Breast epithelium (tissue), 4 donors: ENCODE measurements at places on chromosomes 16 and 17. TPM values are rescaled to one million over a fixed set of nuclear protein-coding genes. Genes with fewer than 3 reads are reported as not detected.

The SLFN14 gene
- not detected for total RNA-seq

The PIK3R6 gene
- total RNA-seq: 2.9 TPM

DNA sequence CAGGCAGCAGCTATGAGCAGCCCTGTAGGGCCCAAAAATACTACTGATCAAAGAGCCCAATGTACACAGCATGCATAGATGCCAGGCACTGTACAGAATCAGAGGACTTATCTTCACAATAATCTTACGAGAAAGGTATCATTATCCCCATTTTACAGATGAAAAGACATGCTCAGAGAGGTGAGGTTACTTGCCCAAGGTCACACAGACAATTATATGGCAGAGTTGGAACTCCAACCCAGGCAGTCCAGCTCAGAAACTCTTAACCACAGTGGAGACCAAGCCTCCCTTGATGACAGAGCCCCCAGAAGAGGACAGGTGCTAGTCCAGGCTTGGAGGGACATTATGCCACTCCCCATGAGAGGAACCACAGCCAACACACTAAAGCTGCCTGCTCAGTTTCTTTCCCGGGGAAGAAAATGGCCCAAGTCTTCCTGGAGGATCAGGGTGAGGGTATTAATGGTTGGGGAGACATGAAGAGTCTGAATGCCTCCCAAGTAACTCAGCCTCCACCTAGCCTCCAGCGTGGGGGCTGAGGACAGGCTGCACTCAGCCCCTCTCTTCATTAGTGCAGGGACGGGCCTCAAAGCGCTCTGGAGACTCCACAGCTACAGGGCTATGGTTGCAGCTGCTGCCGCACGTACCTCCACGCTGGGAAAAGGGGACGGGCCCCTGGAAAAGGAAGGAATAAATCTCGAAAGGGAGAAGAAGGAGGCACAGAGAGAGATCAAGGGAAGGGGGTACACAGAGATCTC is 826 bp downstream of the UNC119 start:
- DNase-seq: no peak
- peaks cover 10% of the 10 kb centered on the region for H3K4me1 ChIP-seq

DNA sequence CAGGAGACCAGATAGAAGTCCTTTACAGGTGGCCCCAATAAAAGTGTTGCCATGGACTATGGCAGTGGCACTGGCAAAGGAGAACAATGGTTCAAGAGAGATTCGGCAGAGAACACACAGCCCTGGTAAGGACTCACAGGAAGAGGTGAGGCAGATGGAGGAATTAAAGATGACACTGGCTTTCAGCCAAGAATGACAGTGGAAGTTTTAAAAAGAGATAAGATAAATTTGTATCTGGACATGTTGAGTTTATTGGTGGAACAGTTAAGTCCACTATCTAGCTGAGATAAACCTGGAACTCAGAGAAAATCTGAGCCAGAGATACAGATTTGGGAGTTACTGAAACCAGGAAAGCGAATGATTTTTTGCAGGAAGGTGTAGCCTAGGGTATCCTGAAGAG is 20.1 kb downstream of the CMC2 start:
- DNase-seq: no peak
- no peak overlapping the region for H3K27ac ChIP-seq
- no peaks in the 10 kb centered on the region for H3K4me1 ChIP-seq
- H3K4me3 ChIP-seq: no peak overlapping the region
- no peaks in the 10 kb centered on the region for H3K27me3 ChIP-seq

DNA sequence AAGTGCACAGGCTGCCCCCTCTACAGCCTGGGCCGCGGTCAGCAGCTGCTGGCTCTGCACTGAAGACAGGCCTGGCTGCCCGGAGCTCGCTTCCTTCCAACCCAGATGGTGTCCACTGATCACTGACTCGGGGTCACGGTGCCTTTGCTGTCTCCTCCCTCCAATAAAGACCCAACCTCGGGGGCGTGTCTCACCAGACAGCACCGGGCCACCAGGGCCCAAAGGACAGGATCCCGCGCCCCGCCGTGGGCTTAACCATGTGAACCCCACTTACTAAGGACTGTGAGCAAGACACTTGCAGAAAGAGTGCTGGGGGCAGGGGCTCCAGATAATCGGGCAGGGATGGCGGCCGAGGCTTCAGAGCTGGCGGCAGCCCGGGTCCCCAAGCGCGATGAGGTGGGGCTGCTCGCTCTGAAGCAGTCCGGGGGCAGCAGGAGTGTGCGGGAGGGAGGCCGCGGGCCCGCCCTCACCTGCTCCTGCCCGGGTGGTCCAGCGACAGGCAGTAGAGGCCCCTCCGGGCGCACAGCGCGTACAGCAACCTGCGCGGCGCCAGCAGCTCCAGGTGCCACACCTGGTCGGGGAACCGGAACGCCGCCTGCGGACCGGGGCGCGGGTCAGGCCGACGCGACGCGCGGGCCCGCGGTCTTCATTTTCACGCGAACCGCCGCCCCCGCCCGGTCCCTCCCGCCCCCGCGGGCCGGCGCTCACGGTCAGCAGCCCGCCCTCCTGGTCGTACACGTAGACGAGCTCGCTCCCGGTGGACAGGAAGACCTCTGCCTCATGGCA is 502 bp downstream of the FAAP100 start:
- no peaks in the 10 kb centered on the region for H3K27me3 ChIP-seq
- H3K27ac ChIP-seq: peak overlapping the region; percentile 46
- peak overlapping the region; percentile 90 for H3K4me3 ChIP-seq
- peaks cover 7% of the 10 kb centered on the region for H3K36me3 ChIP-seq
- peaks cover 9% of the 10 kb centered on the region for H3K4me1 ChIP-seq

The TPSG1 gene
- total RNA-seq: 0.73 TPM

DNA sequence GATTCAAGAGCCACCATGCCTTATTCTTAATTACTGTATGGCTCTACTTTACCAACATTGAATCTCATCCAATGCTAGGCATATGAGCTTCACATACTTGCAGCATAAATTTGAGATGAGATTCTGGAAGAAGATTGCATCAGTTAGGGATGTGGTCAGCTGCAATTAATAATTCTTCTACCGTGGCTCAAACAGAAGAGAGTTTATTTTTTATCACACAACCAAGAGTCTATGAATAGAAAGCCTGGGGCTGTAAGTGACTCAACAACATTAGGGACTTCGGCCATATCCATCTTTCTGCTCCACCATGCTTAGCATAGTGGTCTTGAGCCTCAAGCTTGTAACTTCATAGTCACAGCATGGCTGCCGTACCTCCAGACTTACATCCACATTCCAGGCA is 179.4 kb upstream of the IRX6 start:
- no peaks in the 10 kb centered on the region for H3K27me3 ChIP-seq
- no peak overlapping the region for H3K4me3 ChIP-seq
- no peak for DNase-seq
